Osteoblast (primary cell): ENCODE measurements at places on chromosomes 7 and 10.
A peak's percentile ranks its signal among the peaks of the same experiment; 100 is the strongest.

DNA sequence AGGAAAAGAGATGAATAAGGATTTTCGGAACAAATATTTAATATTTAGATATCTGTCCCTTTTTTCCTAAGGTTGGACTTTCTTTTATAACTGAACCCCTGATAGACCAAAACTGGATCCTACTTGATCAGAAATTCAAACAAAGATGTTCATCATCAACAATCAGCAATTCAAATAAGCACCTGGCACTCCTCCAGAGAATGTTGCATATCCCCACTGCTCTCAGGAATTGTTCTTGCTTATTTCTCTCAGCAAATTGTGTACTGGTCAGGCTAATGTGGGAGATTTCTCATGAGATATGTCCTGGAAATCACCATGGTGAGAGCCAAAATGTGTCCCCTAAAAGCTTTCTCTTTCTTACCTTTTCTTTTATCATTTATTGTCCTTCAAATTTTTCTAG is 40.3 kb upstream of the LHFPL3 start:
- no peak for DNase-seq

GRCh38 chr10:128568041-128568440 is 441.8 kb upstream of the MKI67 start:
- peak; percentile 73 for DNase-seq

GRCh38 chr7:98671733-98672331 is 54.7 kb downstream of the NPTX2 start:
- no peak for DNase-seq

- DNase-seq: no peak
Observed at GRCh38 chr7:154693661-154694060, 309.3 kb downstream of the PAXIP1 start.

DNA sequence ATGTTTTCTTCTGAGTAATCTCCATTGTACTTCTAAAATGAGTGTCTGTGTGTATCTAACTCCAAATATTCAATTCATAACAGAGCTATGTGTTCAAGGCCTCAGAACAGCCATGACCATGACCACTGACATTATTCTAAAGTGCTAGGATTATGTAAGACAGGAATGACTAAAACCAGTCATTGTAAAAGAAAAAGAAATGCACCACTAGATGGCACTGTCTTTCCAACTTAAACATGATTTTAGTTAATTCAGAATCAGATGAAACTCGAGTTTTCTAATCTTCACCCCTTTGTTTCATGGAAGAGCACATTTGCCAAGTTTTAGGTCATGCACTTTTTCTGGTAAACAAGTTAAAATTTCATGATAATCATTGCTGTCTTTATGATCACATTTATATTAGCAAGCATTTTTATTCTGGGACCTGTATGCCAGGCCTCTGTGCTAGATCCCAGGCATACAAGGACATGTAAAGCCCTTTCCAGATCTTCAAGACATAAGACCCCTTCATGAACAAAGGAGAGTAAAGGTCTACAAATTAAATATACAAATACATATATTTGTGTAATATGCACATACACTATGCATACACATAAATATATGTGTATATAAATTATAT is 26.1 kb upstream of the RSU1 start:
- DNase-seq: peak; percentile 77

GRCh38 chr7:88278881-88279280 is 27.8 kb downstream of the STEAP4 start:
- no peak for DNase-seq

- no peak for DNase-seq
Observed at GRCh38 chr7:155017834-155018233, 14.9 kb upstream of the PAXIP1 start.

DNA sequence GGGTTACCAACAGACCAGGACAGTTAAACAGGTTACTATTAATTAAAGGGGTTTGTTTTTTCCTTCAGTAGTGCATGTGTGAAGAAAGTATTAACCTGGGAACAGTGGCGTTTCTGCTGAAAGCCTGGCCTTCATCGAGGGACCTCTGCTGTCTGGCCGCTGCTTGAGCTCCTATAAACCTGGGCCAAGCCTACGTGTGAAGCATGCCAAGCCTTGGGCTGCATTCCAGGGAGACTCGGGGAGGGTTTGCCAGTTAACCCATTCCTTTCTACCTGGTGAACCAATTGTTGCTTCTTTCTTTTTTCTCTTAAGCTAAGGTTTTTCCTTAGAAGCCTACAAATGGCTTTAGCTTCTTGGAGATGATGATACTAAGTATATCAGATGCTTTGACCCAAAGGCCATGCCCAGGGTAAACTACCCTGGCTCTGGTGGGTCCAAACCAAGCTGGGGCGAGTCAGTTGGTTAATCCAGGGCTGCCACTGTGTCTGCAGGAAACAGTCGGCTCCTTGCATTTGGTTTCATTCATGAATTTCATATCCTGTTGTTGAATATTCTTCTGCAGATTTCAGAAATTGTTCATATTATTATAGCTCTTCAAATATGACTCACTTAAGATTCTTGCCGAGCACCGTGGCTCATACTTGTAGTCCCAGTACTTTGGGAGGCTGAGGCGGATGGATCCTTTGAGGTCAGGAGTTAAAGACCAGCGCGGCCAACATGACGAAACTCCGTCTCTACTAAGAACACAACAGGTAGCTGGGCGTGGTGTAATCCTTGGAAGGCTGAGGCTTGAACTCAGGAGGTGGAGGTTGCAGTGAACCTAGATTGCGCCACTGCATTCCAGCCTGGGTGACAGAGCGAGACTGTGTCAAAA is 23.8 kb downstream of the PFKP start:
- DNase-seq: peak; percentile 86

DNA sequence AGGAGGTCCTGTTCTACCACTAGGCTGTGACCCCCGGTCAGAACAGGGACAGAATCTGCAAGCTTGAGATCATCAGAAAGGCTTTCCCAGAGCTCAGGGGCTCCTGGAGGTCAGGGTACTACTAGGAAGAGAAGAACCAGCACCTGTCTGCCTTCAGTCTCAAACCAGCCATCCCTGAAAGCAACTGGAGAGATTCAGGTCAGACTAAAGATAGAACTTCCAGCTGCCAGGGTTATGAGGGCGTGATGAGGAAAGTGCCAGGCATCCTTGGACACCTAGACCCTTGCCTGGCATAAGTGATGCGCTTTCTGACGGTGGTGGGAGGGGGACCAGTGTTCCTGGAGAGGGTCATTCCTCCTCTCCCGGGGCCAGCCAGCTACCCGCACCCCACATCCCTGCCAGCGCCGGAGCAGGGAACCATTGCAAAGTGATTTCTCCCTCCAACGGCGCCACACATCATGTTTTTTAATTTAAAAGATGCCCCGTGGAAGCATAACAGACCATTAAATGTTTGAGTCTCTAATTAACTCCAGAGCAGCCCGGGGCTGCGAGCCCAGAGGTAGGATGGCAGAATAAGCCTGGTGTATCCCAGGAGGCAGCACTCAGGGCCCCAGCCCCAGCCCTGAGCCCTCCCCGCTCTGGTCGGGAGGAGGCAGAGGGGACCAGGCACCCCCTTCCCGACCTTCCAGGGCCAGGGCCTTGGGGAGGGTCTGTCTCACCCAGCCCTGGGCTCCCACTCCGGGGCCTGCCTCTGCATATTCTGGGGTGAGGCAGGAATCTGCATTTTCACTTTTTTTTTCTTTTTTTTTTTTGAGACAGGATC is 64.0 kb downstream of the ELFN1 start:
- DNase-seq: no peak

DNA sequence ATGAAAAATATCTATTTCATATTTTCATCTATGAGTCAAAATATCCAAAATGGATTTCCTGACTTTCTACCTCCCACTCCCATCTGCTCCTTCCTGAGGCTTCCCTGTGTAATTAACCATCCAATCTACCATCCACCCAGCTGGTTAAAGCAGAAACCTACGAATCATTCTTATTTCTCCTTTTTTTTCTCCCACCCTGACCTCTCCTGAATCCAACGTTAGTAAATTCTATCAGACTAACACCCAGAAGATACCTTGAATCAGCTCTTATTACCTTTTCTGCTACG is 3.7 kb upstream of the LIPF start:
- no peak for DNase-seq

DNA sequence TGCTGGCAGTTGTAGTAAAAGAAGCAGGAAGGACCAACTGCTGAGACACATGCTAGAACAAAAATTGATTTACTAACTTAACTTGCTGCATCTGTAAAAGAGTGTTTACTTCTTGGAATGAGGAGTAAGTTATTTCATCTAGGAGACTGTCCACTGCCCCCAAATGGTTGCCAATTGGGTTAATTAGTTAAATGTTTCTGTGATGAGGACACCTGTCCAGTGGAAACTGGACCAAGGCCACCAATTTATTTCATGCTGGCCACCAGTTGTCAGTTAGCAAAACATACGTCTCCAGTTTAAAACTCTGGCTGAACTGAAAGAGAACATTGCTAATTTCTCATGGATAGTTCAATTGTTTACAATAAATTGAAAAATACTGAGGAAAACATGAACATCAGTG is 191.7 kb downstream of the PPP1R9A start:
- no peak for DNase-seq

GRCh38 chr10:103584216-103585010 is 90.9 kb downstream of the NEURL1 start:
- DNase-seq: peak; percentile 70

GRCh38 chr7:130930681-130931080 is 196.7 kb upstream of the KLF14 start:
- no peak for DNase-seq

- DNase-seq: no peak
Observed at GRCh38 chr7:90749774-90750173, 153.7 kb downstream of the CDK14 start.

DNA sequence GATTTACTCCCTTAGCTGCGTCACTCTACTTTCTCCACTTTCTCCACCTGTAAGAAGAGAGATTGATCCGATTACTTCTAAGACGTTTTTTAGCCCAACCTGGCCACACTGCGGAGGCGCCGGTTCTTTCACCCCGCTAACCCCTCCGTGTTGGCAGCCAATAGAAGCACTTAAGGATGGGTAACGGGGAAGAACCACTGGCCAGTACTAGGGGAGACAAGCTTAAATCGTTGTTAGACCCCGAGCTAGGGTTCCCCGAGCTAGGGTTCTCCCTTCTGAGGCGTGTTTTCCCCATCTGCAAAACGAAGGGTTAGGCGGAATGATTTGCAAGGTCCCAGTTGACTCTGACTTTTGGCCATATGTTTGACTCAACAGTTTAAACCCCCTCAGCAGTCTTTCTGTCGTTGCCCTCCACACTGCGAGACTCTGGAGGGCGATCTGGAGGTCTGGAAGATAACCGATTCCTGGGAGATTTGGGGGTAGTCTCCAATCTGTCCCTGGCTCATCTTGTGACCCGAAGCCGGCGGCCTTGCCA is 644 bp downstream of the UMAD1 start:
- peak; percentile 50 for DNase-seq

DNA sequence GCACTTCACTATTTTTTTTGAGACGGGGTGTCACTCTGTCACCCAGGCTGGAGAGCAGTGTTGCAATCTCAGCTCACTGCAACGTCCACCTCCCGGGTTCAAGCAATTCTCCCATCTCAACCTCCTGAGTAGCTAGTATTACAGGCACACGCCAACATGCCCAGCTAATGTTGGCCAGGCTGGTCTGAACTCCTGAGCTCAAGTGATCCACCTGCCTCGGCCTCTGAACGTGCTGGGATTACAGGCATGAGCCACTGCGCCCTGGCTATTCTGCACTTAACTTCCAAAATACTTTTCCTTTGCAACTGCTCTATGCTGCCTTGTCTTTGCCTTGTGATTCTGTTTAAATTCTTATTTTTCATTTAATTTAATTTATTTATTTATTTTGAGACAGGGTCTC is 67.0 kb upstream of the ZNF479 start:
- no peak for DNase-seq

DNA sequence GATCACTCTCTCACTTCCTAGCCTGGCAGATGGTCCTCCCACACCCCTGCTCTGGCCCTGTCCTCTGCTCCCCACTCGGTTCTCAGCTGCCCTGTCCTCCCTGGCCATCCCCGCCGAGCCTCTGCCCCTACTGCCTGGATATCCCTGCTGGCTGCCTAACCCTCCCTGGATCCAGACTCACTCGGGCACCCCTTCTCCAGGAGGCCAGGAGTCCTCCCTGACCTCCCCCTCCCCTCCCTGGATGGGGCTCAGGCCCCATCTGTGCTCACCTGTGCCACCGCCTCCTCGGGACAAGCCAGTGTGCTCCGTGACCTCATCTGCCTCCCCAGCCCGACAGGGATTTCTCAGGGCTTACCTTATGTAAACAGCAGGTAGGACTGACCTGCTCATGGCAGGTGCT is 406.1 kb downstream of the TCERG1L start:
- DNase-seq: no peak

DNA sequence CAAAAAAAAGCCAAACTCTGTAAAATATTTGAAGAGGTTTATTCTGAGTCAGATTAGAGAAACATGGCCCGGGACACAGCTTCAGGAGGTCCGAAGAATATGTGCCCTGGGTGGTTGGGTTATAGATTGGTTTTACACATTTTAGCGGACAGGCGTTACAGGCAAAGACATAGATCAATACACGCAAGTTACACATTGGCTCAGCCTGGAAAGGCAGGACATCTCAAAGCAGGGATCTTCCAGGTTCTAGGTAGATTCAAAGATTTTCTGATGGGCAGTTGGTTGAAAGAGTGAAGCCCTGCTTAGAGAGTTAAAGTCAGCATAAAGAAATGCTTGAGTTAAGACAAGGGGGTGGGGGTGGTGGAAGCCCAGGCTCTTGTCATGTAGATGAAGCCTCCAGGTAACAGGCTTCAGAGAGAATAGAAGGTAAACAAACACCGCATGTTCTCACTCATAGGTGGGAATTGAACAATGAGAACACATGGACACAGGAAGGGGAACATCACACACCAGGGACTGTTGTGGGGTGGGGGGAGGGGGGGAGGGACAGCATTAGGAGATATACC is 464.3 kb upstream of the ADARB2 start:
- DNase-seq: no peak

DNA sequence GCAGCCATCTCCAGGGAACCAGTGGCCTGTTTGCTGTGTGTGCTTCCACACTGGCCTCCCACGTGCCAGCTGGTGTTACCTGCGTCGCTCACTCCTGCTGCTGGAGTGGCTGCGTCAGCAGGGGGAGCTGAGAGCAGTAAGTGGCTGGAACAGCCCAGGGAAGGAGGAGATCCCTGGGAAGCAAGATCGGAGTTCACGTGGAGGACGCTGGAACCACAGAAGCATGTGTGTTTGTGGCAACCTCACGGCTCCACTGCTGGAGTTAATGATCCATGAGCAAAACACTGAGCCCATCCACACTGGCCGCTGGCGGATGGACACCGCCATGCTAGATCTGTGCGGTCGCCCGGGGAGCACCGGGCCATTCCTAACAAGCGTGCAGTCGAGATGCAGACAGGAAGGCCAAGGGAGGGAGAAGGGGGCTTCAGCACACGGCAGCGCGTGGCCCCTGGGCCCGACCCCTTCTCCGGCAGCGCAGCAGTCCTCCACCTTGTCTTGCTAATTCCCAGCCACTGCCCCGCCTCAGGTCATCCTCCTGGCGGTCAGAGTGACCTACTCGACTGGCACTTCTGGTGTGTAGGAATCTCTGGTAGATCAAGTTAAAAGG is 68.5 kb upstream of the EEPD1 start:
- peak; percentile 69 for DNase-seq

DNA sequence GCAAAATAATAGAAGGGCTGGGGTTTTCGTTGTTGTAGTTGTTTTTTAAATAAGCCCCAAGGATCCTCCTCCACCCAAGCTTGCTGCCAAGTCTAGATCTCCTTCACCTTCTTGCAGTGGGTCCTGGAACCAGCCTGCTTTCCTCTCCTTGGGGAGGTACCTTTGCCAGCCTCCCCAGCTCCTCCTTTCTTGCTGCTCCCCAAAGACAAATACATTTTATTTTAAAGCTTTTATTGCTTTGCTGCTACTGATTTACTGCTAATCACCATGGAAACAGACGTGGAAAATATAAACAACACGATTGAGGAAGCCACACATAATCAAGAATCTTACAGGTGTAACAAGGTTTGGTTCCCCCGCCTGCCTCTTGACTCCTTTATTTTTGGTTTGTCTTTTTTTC is 17.4 kb upstream of the SLF2 start:
- DNase-seq: no peak
